Inflammatory macrophage treated with lipopolysaccharide for 1 hour (primary cell): ENCODE measurements at places on chromosomes 7 and 10.

DNA sequence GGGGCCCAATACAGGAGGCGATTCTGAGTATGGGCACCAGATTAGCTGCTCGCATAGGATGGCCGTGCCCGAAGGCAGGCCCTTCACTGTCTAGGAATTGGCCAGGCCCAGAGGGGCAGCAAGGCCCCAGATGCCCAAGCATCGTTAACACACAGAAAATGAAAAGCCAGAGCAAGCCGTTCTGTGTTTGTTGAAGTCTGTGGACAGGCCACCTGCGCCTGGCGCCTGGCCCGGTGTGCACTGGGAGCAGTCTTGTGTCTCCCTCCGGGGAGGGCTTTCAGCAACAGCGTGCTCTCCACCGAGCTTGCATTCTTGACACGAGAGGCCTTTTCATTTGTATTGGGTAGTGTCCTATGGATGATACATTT is 34.5 kb upstream of the TTYH3 start:
- DNase-seq: no peak

- no peak for DNase-seq
Measured at GRCh38 chr10:30755441-30755953, 125.9 kb upstream of the LYZL2 start.

- no peak for DNase-seq
Measured at GRCh38 chr10:89283936-89284475, 17.8 kb upstream of the IFIT2 start.

DNA sequence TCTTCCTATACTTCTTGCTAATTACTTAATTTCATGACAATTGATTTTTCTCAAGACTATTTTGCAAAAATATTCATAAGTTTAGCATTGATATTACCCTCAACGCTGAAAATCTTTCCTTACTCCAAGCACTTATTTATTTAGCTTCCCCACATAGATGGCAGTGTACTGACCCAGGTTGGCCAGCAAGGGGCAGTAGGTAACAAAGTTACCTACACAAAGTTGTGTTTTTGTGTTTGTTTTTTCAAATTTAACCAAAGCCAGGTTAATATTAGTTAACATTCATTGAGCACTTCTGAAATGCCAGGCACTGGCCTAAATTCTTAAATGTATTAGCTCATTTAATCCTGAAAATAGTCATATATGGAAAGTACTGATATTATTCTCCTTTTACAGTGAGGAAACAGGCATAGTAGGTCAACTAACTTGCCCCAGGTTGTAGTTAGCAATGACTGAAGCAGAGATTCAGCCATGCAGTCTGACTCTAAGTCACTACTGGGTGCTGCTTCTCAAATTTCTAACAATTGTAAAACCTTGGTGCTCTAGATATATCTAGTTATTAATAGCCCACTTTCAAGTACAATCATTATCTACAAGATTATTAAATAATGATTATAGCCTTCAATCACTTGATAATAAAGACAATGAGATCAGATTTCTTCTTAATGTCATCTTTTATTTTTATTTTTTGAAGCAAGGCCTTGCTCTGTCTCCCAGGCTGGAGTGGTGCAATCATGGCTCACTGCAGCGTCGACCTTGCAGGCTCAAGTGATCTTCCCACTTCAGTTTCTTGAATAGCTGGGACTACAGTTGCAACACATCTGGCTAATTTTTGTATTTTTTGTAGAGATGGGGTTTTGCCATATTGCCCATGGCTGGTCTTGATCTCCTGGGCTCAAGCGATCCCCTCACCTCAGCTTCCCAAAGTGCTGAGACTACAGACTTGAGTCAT is 5.8 kb upstream of the GGCT start:
- DNase-seq: peak; percentile 62

GRCh38 chr10:35554461-35555056 is 50.6 kb upstream of the GJD4 start:
- DNase-seq: no peak

GRCh38 chr7:99786726-99787335 is 2.8 kb upstream of the CYP3A4 start:
- no peak for DNase-seq

DNA sequence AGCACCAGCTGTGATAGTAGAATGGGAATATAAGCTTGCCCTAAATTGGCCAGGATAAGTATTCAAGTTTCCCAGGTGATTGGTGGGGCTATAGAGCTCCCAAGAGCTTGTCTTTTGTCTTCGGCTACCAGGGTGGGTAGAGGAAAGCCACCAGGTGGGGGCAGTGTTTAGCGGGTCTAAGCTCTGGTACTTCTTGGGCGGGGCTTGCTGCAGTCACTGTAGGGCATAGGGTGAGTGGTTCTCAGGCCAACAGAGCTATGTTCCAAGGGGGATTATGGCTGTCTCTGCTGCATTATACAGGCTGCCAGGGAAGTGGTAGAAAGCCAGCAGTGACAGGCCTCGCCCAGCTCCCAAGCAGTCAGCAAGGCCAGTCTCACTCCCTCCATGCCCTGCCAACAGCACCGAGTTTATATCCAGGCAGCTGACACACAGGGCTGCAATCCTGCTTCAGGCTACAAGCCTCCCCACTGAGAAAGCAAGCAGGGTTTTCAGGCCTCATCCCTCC is 110.7 kb downstream of the ZNF467 start:
- peak; percentile 32 for DNase-seq

DNA sequence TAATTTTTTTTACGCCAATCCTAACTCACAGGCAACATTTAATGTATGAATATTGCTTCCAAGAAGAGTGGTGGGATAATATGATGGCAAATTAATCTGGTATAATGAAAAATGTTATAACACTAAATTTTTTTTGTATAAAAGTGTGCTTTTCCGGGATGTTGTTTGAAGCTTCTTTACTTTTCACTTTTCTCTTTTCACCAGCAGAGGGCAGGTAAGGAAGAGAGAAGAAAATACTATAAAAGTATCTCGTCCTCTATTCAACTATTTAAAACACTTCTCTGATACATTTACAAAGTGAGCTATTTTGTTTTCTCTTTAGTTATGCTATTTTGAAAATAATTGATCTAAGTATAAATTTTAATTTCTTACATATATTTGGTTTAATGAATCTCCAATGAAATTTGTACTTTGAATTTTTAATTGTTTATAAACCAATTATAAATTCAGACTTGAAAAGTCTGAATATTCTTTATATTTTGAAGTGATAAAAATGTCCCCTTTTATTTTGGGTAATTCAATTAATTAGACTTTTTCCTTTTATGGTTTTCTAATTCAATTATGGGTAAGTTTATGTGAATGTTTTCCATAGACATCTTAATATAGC is 20.7 kb upstream of the CFTR start:
- peak; percentile 16 for DNase-seq

DNA sequence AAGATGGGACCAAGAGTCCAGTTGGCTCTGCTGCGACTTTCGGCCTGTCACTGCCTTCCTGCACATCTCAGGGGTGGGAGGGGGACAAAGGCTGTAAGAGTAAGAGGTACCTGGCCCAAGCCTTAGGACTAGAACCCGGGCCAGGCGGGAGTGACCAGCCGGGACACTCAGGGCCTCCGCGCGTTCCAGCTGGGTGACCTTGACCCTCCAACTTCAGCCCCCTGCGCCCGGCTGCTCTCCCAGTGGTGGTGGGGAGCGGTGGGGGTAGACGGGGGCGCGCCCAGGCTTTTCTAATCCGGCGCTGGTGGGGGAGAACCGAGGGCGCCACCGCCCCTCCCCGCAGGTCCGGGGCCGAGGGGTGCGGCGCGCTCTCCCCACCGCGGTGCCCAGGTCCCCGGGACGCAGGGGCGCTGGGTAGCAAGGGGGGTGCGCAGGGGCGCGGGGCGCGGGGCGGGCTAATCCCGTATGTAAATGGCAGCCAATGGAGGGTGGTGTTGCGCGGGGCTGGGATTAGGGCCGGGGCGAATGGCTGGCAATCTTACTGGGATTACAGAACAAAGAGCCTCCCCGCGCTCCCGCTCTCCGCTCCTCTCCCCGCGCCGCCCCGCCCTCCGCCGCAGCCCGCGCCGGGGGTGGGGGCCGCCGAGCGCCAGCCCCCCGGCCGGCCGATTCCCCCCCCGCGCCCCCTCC is at the start of gene GTF2IRD1:
Gene GTF2IRD1 (plus strand): TSS at position 585 of the 690 bp plus-strand sequence. CDS start 54,175 bp downstream, outside the sequence.
- peak; percentile 38 for DNase-seq

GRCh38 chr7:95199779-95200558 is 124.4 kb downstream of the PON1 start:
- DNase-seq: no peak

DNA sequence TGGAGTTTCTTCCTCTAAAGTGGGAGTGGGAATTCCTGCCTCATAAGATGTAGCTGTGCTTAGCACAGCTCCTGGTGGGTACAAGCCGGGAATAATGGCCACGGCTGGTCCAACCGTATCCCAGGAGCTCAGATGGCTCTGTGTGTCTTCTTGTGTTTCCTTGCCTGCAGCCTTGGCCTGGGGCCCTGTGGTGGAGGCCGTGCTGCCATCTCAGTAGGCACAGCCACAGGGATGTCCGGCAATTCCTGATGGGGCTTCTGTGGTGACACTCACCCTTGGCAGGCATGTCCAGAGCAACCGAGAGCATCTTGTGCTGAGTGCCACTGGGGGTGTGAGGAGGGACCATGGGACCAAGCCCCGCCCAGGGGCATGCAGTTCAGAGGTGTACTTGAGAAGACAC is 50.0 kb upstream of the AQP1 start:
- DNase-seq: no peak
